ENCODE measurements at places on chromosomes 16 and 17.

- DNase-seq = no peak
Measured at GRCh38 chr17:68807998-68808772, 147.0 kb downstream of the ABCA8 start.

GRCh38 chr17:50102164-50102991, 7.2 kb downstream of the PDK2 start:
- DNase-seq = no peak

DNA sequence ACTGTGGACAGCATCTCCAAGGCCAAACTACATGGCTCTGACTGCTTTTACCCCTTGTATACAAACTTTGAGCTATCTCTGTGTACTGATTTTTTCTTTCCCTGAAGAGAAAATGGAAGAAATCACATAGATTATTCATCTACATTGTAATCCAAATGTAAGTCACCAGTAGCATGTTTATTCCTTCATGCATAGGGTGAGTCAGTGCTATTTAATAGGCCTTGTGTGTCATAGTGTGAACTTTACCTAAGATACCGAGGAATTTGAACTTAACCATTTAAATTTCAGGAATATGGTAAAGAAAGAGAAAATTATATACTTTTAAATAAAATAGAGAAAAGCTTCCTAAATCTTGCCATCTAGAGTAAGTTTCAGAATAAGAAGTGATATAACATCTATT, 16.5 kb downstream of the PHKB start:
- DNase-seq = no peak

DNA sequence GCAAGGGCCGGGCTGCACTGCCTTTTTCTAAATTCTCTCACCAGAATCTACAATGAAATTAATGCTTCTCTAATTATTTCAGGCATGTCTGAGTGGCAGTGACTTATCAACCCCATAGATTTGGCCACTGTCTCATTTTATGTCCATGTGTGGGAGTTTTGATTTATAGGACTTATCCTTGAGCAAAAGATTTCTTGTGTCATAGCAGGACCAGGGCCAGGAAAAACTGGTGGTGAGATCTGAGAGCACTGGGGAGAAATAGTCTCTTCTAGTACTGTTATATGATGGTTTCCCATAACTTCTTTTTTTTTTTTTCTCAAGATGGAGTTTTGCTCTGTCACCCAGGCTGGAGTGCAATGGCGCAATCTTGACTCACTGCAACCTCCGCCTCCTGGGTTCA, 1.5 kb upstream of the KRT23 start:
- DNase-seq = no peak

DNA sequence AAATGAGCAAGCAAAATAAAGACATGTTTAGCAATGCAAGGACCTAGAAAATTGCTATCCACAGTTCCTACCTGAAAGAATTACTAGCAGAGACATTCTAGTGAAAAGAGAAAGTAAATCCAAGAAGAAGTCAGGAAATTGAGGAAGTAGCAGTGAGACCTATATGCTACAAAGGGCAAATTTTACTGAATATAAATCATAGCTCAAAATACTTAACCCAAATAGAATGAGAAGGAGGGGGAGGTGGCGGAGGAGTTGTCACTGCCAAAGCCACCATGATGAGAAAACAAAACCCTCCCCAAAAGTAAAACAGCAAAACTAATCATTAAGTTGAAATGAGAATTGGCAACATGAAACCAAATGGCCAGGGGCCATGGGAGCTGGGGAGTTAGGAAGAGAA, 39.3 kb downstream of the PITPNM3 start:
- DNase-seq = no peak

GRCh38 chr17:3693829-3694231, 2.1 kb downstream of the P2RX5 start:
- DNase-seq = no peak

DNA sequence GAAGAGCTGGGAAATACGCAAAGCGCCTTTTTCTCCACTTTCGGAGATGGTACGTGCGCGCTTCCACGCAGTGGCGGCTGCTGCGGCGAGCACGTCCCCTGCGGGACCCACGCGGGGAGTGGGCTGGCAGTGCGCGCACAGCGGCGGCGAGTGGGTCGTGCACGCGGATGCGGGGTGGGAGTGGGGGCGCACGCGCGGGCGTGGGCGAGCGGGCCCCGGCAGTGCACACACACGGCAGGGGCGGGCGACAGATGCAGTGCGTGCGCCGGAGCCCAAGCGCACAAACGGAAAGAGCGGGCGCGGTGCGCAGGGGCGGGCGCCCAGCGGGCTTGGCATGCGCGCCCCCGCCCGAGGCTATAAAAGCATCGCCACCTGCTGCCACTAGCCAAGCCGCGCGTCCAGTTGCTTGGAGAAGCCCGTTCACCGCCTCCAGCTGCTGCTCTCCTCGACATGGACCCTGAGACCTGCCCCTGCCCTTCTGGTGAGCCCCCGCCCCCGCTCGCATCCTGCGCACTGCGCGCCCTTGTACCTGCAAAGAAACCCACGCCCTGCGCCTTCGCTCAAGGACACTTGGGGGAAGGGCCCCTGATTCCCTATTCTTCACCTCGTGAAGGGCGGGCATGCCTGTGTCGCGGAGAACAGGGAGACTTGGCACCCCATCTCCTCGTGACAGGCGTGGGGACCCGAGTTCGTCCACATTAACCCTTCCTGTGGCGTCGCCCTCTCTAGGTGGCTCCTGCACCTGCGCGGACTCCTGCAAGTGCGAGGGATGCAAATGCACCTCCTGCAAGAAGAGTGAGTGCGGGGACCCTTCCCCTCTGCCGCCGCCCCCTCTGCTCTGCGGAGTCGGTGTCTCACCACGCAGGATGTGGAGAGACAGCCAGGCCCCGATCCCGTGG, at the start of gene MT3:
TSS of gene MT3 (plus strand) at position 388 of the 899 bp plus-strand sequence. CDS start at position 451, 63 bp downstream.
- DNase-seq = peak; percentile 27

DNA sequence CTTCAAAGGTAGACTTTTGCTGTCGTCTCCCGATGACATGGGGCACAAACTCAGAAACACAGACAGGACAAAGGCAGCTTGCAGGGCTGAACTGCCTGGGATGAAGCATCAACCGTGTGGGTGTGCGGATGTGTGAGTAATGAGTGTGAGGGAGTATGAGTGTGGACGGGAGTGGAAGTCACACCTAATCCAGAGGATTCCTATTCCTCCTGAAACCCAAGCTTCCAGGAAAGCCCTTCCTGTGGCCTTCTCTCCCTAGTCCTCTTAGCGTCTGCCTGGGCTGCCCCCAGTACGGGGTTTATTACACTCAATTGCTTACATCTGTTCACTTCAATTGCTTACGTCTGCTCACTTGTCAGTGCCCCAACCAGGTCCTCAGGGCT, 2.3 kb upstream of the IL4R start:
- DNase-seq = no peak

- no peak for DNase-seq
Measured at GRCh38 chr17:82240506-82241182, 11.8 kb downstream of the SLC16A3 start.

- DNase-seq = no peak
Measured at GRCh38 chr17:73208139-73208827, 15.4 kb downstream of the COG1 start.

DNA sequence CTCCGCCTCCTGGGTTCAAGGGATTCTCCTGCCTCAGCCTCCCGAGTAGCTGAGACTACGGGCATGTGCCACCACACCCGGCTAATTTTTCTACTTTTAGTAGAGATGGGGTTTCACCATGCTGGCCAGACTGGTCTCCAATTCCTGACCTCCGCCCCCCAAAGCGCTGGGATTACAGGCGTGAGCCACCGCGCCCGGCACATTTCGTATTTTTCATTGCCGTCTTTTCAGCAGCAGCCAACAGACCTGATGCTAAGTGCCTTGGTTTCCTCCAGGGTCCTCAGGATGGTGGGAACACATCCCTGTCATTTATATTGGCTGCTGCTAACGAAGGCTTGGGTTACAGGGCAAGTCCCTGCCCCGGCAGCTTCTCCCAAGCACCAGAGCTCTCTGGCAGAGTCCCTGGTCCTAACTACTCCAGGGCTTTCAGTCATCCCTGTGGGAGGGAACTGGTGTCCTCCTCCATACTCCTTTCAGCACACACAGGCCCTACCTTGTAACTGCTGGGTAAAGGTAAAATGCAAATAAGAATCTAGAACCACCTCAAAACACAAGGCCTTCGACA, 1.5 kb upstream of the RNF157 start:
- no peak for DNase-seq

DNA sequence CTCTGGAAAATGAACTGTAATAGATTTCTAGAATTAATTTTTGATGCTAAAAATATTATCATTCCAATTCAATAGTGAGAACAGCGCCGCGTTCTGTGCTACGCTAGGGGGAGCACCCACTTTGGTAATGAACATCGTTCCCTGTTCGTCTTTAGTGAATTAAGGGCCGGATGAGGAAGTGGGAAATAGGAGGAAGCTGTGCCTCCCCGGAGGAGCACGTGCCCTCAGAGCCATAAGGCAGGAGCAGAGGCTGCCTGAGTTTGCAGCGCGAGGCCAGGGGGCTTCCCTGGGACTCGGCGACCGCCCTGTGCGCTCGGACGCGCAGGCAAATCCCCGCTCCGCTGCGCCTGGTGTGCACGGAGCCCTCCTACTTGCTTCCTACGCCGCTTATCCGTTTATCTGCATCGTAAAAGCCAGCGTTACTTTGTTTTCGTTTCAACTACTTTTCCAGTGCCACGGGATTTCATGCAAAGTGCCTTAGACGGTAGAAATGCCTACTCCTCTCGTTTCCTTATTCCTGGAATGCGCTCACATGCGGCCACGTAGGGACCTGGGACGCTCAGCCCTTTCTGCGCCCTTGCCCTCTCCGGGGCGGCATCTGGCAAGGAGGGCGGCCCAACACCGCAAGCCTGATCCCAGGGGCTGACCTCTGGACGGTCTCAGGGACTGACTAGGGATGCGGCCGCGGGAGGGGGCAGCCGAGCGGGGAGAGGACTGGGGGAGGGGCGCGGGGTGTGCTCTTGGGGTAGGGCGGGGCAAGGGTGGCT, 76.4 kb downstream of the KCNJ12 start:
- DNase-seq = peak; percentile 23

DNA sequence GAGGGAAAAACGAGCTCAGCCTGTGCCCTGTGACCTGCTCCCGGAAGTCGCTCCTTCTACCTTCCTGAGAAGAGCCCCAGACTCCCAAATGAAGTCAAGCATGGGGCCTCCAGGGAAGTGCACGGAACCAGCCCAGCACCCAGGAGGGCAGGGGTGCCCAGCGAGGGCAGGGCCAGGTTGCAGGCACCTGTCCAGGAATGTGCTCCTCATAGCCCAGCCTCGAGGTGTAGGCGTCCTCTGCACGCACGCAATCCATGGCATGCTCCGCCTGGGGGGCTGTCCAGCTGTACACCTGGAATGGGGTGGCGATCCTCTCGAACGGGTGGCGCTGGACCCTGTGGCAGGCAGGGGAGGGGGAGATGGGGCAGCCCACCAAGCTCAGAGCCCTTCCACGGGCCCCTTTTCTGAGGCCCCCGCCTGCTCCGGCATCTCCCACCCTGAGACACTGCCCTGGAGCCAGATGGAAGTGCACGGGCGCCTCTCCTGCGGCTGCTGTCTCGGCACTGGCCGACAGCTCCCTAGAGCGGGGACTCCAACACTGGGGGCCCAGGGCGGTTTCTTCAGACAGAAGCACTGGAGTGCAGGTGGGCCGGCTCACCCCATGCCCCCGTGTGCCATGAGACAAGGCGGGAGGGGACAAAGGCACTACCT, 10.9 kb downstream of the CLUH start:
- DNase-seq = no peak

DNA sequence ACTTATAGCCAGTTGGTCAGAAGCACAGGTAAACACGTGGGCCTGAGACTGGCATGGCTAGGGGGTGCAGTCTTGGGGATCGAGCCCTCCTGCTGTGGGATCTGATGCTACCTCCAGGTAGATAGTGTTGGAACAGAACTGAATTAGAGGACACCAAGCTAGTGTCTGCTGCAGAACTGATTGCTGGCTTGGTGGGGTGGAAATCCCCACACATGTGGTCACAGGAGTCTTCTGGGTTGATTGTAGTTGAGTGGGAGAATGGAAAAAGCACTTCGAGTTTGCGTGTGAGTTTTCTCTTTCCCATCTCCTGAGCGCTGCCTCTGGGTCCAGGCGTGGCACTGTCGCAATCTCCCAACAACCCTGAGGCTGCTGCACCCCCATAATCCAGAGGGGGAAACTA, 8.0 kb upstream of the SPATA32 start:
- no peak for DNase-seq

DNA sequence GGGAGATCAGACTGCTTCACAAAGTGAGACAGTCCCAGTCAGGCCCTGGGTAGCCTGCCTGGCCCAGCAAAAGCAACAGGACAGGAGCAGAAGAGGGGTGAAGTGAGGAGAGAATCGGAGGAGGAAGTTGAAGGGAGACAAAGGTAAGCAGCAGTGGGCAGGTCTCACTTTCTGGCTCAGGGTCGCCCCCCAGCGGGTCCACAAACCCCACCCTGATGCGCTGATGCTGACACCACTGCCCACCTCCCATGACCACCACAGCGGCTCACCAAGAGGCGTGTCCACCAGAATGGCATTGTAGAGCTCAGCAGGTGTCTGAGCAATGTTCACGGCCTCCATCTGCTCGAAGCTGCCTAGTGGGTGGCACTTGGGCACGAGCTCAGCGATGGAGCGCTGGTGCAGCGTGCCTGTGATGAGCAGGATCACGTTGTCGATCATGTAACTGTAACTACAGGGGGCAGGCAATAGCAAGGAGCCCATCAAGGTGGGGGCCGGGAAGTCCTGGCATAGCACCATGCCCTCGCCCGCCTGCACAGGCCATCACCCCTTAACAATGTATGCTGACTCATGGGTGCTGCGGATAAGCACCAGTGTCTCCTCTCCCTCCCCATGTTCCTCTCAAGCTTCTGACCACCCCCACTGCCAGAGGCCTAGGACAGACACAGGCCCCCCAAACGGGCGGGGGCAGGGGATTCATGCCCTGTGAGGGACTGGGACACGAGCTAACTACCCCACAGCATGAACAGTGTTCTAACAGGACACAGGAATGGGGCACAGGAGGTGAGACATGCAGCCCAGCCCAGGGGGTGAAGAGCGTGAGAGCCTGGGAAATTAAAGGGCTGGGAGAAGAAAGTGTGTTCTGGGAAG, 13.6 kb downstream of the HSD11B2 start:
- no peak for DNase-seq

DNA sequence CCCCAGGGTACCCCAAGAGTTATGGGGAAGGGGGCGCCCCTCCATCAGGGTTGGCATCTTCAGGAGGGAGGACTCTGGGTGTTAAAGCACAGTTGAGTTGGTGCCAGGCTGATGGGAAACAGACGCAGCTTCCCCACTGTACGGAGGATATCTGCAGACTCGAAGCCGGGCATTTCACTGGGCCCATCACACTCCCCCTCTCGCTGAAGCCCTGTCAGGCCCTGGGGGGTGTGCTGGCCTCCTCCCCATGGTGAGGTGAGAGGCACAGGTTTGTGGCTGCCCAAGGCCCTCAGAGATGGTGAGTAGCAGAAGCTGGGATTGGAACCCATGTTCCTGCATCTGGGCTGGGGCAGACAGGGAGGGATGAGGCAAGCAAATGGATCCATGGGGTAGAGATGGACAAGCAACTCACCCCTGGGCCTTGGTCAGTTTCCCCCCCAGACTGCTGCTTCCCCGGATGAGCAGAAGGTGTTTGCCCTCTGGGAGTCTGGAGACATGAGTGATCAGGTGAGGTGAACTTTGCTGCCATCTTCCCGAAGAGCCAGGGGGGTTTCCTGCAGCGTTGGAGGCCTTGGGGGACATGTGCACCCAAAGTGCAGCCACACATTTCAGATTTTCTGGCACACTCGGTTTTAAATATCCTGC, 31.0 kb downstream of the POLR3E start:
- DNase-seq = no peak
